ENCODE measurements at places on chromosomes 4 and X.

- no peak overlapping the region for H3K4me3 ChIP-seq
- no peaks in the 10 kb centered on the region for H3K36me3 ChIP-seq
- DNase-seq: no peak
- no peaks in the 10 kb centered on the region for H3K27me3 ChIP-seq
- no peaks in the 10 kb centered on the region for H3K4me1 ChIP-seq
Observed at GRCh38 chr4:133151341-133151690, 2.2 kb downstream of the PCDH10 start.

- H3K4me3 ChIP-seq: no peak overlapping the region
- H3K4me1 ChIP-seq: no peaks in the 10 kb centered on the region
- no peak overlapping the region for H3K27ac ChIP-seq
- no peaks in the 10 kb centered on the region for H3K27me3 ChIP-seq
- H3K36me3 ChIP-seq: no peaks in the 10 kb centered on the region
- no peak for DNase-seq
Observed at GRCh38 chrX:148298737-148299136, 201.7 kb upstream of the AFF2 start.

DNA sequence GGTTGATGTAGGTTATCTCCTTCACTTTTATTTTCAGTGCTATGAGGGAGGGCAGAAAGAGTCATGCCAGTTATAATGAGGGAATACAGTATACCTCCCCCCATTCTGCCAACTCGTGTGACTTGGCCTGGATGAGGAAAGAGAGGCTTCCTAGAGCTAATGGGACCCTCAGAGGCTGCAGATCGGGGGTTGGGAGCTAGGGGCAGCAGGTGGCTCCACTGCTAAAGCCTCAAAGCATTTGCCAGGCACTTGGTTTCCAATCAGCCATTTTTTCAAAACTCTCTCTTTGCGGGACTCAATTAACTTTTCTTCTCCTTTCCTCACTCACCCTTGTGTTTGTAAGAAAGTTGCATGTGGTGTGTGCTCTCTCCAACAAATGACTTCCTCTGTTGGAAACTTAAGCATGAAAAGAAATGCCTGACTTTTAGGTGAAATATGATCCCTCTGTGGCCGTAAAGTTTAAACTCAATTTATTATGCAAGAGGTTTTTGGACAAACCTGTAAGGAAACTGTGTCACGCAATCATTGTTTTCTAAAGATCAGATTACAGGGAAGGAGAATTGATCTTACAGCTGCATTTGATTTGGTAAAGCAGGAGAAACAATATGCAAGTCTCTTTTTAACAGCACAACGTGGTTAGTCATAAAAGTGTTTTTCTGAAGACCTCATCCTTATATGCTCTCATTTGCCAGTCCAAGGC, 7.0 kb downstream of the SFRP2 start:
- no peak overlapping the region for H3K27ac ChIP-seq
- H3K36me3 ChIP-seq: no peaks in the 10 kb centered on the region
- DNase-seq: no peak
- peaks cover 3% of the 10 kb centered on the region for H3K27me3 ChIP-seq
- no peak overlapping the region for H3K4me3 ChIP-seq

DNA sequence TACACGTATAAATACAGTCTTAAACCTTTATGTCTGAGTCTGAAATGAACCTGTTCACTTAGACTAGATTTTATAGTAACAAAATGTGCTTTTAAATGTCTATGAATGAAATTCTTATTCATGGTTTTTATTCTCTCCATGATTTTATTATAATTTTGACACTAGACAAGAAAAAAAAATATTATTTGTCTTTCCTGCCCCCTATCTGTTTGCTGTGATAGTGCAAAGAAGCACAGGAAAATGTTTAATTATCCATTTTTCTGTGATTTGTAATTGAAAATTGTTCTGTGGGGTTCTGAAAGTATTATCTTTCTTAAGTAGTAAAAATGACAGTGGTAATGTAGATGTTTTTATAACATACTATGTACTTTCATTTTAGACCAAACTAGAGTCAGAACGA, 52.0 kb downstream of the INTS6L start:
- no peaks in the 10 kb centered on the region for H3K36me3 ChIP-seq
- no peaks in the 10 kb centered on the region for H3K27me3 ChIP-seq
- no peak overlapping the region for H3K4me3 ChIP-seq
- no peak overlapping the region for H3K27ac ChIP-seq

- no peak overlapping the region for H3K27ac ChIP-seq
- no peaks in the 10 kb centered on the region for H3K27me3 ChIP-seq
- DNase-seq: no peak
Observed at GRCh38 chr4:12105519-12105918, 676.8 kb upstream of the HS3ST1 start.

GRCh38 chr4:55291227-55291640, 54.8 kb upstream of the SRD5A3 start:
- H3K27ac ChIP-seq: no peak overlapping the region
- no peaks in the 10 kb centered on the region for H3K4me1 ChIP-seq
- no peaks in the 10 kb centered on the region for H3K36me3 ChIP-seq
- no peaks in the 10 kb centered on the region for H3K27me3 ChIP-seq
- no peak for DNase-seq

- H3K4me3 ChIP-seq: no peak overlapping the region
- no peaks in the 10 kb centered on the region for H3K36me3 ChIP-seq
- H3K27ac ChIP-seq: no peak overlapping the region
- H3K27me3 ChIP-seq: no peaks in the 10 kb centered on the region
Observed at GRCh38 chr4:73308286-73308685, 49.7 kb upstream of the ANKRD17 start.

DNA sequence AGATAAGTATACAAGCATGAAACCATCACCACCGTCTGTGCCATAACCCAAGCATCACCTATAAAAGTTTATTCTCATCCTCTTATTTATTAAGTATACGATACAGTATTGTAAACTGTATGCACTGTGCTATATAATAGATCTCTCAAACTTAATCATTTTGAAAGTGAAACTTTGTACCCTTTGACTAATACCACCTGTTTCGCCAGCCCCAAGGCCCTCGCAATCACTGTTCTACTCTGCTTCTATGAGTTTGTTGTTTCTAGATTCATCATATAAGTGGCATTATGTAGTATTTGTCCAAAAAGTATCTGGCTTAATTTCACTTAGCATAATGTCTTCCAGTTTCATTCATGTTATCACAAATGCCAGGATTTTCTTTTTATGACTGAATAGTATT, 72.1 kb upstream of the DOCK11 start:
- H3K4me3 ChIP-seq: no peak overlapping the region
- no peak for DNase-seq
- no peak overlapping the region for H3K27ac ChIP-seq
- no peaks in the 10 kb centered on the region for H3K4me1 ChIP-seq
- H3K27me3 ChIP-seq: no peaks in the 10 kb centered on the region

Data from Panc1 (cell line).